ENCODE measurements at places on chromosomes 4 and X. TPM values are rescaled to one million over a fixed set of nuclear protein-coding genes. Genes with fewer than 3 reads are reported as not detected.

The TMEM144 gene
- 0.54 TPM for total RNA-seq

DNA sequence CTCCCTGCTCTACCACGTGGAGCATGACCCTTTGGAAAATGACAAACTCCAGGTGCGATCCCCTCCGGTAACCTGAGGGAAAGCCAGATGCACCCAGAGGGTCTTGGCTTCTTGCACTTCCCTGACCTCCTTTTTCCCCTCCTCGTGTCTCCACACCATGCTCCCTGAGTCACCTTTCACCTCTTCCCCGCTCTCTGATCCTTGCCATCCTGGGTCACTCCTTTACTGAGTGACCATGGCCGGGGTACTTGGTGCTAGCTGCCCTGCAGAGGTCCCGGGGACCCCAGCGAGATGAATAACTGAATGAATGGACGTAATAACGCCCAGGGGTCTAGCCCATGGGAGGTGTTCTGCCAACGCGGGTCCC lies 401 bp upstream of the ZFP92 start:
- no peak for DNase-seq

The DYNLT3 gene
- 27.5 TPM for total RNA-seq

DNA sequence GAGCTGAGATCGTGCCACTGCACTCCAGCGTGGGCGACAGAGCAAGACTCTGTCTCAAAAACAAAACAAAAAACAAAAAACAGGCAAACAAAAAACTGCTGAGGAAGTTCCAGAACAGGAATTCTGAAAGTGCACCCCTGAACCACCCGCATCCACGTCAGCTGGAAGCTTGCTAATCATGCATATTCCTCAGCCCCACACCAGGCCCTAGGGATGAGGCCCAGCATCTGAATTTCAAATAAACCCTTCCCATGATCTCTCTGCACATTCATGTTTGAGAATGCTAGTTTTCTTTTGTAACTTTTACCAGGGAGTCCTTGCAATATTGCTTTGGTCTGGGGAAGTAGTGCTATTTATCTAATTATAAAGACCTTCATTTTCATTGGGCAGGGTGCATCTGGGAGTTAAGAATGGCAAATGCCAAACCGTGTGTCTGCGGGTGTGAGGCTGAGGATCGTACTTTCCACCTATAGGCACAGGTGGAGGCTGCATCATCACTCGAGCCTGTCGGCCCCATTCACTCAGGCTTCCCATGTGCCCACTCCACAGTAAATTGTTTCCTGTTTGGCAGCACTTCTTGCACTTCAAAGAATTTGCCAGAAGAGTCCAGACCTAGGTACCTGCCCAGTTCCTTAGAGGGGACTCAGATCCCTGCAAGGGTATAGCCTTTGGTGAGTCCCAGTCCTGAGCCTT lies 23.6 kb downstream of the CCKAR start:
- DNase-seq = no peak

GRCh38 chr4:4775493-4776004 lies 83.9 kb upstream of the MSX1 start:
- no peak for DNase-seq

The NKX6-1 gene
- not detected for total RNA-seq

DNA sequence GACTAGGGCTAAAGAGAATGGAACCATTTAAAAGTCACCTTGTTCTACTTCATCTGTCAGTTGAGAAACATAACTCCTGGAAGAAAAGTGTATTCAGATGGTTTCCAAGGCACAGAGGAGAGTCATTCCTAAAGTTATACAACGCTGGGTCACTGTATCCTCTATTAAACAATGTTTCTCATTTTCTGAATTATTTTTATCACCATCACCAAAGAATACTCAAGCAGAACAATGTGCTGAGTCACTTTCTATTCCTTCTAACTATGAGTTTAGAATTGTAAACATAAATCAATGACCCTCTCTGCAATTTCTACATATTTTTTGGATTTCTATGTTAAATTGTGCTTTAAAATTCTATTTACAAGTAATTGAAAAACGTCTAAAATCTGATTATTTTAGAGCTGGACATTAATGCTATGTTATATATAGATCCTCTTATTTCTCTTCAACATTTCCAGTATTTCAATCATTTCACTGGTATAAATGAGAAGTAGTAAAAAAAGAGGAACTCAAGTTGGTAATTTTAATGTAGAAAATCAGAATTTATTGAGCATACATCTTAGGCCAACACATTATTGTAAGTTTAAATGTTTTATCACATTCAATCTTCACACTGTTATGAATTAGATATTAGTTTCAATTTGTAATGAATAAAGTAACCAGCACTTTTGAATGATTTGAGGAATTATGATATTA lies 7.5 kb downstream of the DTHD1 start:
- no peak for DNase-seq

DNA sequence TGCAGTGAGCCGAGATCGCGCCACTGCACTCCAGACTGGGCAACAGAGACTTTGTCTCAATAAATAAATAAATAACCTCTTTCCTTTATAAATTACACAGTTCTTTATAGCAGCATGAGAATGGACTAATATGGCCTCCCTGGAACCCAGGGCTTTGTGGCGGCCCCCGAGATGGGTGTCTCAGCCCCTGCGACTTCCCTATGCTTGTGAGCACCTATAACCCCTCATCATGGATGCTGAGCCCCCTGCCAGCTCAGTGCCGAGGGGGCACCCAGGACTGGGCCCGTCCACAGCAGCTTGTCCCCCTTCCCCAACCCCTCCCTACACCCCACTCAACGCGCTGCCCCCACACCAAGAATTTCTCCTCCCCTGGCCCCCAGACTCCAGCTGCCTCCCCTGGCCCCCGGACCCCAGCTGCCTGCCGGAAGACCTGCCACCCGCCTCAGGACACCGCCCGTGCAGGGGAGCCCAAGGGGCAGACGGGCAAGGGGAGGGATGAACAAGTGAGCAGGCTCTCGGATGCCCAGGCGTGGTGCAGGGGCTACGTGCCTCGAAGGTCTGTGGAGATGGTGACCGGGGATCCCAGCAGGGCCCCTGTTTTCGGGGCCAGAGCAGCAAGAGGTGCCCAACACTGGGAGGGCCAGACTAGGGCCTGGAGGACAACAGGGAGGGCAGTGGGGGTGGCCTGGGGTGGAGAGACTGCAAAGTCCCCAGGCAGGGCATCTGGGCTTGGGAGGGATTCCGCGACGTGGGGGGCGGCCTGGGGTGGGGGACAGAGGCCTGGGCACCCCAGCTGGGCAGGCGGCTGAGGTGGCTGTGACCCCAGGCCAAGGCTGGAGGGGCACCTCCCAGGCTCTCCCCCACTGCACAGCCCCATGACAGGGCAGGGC lies 74.0 kb downstream of the FAM53A start:
- no peak for DNase-seq

GRCh38 chr4:175380841-175381240 lies 431.2 kb downstream of the GPM6A start:
- no peak for DNase-seq

DNA sequence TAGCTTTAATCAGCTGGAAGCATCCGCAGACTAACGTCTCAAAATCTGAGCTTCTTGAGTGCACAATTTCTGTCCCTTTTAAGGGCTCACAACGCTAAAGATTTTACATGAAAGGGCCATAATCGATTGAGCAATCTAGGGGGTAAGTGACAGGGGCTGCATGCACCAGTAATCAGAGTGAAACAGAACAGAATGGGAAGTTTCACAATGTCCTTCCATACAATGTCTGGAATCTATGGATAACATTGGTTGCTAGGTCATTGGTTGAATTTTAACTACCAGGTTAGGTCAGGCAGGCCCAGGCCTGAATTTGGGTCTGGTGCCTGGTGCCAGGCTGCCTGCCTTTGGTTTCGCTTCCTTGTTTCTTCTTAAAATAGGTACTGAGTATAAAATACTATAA lies 42.0 kb upstream of the MTMR8 start:
- DNase-seq = no peak

The ZMAT1 gene
- 12.9 TPM for total RNA-seq

DNA sequence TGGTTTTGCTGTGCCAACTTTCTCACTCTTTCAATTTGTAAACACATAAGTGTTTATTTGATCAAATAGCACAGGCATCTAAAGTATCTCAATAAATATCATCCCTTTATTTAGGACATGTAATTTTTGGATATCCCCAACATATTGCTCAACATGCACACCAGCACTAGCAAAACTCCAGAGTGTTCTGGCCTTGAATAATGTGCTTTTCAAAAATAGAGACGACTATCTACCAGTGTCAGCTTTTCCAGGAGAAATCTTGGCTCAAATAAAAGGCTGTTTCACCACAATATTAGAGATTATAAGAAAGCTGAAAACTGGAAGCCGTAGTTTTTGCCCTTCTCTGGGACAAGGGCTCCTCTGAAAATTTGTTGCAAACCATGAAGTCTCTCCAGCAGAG lies 67.0 kb downstream of the MAOB start:
- DNase-seq = no peak

DNA sequence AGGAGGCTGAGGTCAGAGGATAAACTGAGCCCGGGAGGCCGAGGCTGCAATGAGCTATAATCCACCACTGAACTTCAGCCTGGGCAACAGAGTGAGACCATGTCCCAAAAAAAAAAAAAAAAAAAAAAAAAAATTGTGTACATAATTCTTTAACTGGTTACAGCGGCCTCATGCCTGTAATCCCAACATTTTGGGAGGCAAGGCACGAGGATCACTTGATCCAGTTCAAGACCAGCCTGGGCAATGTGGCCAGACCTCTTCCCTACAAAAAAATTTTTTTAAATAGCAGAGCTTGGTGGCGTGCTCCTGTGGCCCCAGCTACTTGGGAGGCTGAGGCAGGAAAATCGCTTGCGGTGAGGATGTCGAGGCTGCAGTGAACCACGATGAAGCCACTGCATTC lies 9.3 kb downstream of the KLHL15 start:
- no peak for DNase-seq

The MND1 gene
- total RNA-seq = 29.1 TPM

DNA sequence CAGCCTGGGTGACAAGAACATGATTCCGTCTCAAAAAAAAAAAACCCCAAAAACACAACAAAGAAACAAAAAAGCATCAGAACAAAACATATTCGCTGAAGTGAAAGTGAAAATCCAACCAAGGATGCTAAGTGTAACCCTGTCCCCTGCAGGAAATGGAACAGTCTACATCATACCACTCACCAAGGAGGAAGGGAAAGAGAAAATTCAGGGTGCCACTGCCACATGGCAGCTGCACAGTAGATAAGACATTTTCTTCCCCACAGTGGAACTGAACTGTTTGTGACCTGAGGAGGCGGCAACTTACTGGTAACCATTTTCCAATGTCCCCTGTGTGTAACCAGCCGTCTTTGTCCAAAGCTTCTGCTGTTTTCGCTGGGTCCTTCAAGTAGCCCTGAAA lies 28.2 kb upstream of the CENPU start:
- no peak for DNase-seq

DNA sequence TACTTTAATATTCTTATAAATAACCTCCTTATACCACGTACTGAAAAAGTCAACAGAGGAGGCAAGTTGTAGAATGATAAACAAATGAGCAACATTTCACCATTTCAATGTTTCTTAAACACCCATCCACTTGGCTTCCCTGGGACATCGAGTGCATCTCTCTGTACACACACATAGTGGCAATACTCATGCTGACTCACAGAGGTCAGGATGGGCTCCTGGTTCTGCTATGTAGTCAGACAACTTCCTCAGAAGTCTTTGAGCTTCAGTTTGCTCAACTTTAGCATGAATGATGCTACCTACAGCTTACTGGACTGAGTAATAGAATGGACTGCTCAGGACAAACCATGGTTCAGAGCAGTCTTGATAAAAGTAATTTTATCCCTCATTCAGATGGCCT lies 56.9 kb downstream of the MAD2L1 start:
- no peak for DNase-seq

- no peak for DNase-seq
These were observed 20.0 kb upstream of the FTHL17 start for GRCh38 chrX:31091819-31092218.

The FRAS1 gene
- total RNA-seq = 0.23 TPM

- no peak for DNase-seq
These were observed 52.9 kb upstream of the HPGDS start for GRCh38 chr4:94395562-94395961.

The LRIT3 gene
- total RNA-seq = not detected

DNA sequence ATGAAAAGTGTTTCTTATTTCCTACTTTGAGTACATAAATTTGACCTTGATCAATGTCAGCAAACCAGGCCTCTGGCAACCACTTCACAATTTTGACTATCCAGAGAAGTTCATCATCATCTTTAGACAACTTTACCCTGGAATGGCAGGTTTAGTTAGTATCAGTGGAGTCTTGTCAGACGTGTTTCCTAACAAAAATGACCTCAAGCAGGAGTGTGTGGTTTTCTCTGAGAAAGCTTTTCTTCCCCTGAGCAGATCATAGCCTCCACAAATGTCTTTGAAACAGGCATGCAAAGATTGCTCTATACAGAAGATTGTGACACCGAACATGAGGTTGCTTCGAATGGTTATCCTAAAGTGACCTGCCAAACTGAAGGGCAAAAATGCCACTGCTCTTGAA lies 642.3 kb downstream of the RPA4 start:
- no peak for DNase-seq

DNA sequence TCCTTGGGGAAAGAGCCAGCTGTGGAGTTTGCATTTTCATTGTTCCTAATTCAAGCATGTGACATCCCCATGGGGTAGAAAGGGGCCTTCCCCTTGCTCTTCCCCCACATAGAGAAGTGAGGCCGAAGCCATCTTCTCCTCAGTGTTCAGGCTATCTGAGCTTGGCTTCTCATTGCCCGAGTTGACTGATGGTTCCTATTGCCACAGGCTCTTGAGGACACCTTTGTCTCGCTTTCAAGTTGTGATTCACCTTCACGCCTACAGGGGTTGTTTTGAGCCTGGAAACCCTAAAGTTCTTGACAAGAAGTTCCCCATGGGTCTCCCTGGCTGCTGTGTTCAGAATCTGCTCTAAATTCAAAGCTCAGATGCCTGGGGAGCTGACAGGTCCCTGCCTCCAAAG lies 25.0 kb downstream of the CCNQ start:
- DNase-seq = no peak

DNA sequence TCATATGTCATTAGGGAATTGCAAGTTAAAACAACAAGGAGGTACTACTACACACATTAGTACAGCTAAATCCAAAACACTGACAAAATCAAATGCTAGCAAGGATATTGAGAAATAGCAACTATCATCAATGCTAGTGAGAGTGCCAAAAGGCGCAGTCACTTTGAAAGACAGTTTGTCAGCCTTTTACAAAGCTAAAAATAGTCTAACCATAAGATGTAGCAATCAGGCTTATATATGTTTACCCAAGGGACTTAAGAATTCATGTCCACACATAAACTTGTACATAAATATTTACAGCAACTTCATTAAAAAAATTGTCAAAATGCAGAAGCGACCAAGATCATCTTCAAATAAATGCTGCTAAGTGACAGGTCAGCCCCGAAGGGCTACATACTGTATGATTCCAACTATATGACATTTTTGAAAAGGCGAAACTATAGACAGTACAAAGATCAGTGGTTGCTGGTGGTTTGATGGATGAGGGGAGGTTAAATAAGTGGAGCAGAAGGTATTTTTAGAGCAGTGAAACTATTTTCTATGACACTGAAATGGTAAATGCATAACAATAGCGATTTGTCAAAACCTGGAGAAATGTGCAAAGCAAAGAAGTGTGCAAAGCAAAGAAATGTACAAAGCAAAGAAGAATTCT lies 704.8 kb downstream of the ARAP2 start:
- no peak for DNase-seq

- DNase-seq = no peak
These were observed 7.4 kb downstream of the ARHGAP10 start for GRCh38 chr4:147739239-147739823.

GRCh38 chr4:186936496-186937375 lies 213.1 kb upstream of the FAT1 start:
- no peak for DNase-seq

GRCh38 chr4:7808181-7808580 lies 131.5 kb downstream of the AFAP1 start:
- DNase-seq = no peak

The CSAG1 gene
- total RNA-seq = not detected

- DNase-seq = no peak
These were observed 8.5 kb upstream of the CTAG2 start for GRCh38 chrX:154661899-154662298.

Measured in activated naive CD8-positive, alpha-beta T cell treated with anti-CD3 and anti-CD28 coated beads, Interleukin-2, amount 10 ng/mL, durations not matched to agents 7 days and 5 days (primary cell).